ENCODE measurements at places on chromosomes 11 and 22.

DNA sequence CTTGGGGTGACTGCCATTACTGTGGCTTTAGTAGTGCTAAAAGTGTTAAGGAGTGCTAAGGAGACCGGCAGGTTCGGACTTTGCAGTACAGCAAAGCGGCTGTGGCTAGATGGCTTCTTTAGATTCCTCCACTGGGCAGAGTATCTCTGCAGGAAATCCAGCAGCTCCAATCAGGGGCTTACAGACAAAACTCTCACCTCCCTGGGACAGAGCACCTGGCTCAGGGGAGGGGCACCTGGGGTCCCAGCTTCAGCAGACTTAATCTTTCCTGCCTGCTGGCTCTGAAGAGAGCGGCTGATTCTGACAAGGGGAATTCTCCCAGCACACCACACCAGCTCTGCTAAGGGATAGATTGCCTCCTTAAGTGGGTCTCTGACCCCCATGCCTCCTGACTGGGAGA is 668.8 kb upstream of the TENM4 start:
- no peak for DNase-seq

GRCh38 chr11:11589437-11589836 is 32.4 kb downstream of the GALNT18 start:
- DNase-seq: no peak

- DNase-seq: peak; percentile 33
Observed at GRCh38 chr11:59158206-59159068, 13.5 kb upstream of the DTX4 start.

DNA sequence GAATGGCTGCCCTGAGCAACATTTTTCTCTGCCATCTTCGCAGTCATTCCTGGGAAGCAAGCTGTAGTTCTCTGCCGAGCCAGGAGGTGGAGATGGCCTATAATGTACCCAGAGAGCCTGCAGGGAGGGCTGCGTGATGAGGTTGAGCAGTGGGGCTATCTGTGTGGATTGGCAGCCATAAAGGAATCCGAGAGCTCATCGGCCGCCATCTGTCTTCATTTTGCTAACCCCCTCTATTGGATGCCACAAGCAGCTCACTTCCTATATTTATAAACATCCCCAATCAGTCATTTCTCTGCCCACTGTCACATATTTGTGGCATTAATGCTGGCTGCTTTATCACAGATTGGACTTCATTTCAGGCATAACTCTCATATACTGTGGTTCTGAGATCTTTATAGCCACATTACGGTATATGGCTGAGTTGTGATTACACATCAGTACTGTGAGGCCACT is 209.5 kb downstream of the NTM start:
- no peak for DNase-seq

- no peak for DNase-seq
Observed at GRCh38 chr11:72781063-72781312, 12.9 kb downstream of the STARD10 start.

DNA sequence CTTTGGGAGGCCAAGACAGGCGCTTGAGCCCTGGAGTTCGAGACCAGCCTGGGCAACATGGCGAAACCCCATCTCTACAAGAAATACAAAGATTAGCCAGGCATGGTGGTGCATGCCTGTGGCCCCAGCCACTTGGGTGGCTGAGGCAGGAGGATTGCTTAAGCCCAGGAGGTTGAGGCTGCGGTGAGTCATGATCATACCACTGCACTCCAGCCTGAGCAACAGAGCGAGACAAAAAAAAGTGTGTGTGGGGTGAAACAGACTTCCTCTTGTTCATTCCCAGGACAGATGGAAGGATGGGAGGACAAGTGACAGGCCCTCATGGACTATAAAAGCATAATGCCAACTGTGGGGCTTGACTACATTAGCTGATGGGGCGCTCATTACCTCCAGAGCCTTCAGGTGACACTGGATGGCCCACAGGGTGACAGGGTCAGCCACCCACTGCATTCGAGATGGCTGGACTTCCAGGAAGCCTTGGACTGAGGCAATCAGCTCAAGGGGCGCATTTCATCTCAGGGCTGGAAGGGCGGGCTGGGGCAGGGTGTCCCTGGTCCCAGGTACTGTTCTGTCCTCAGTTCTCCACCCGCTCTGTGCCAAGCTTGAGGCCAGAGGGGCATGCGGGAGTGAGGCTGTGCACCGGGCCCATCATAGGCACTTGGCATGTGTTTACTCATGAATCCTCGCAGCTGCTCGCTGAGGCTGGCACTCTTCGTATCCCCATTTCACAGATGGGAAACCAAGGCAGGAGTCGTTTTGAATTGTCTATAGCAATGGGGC is 12.5 kb downstream of the NPTXR start:
- DNase-seq: no peak

GRCh38 chr11:69307421-69307820 is 13.5 kb downstream of the MYEOV start:
- no peak for DNase-seq

- DNase-seq: no peak
Observed at GRCh38 chr22:23225724-23226496, 45.6 kb downstream of the BCR start.

DNA sequence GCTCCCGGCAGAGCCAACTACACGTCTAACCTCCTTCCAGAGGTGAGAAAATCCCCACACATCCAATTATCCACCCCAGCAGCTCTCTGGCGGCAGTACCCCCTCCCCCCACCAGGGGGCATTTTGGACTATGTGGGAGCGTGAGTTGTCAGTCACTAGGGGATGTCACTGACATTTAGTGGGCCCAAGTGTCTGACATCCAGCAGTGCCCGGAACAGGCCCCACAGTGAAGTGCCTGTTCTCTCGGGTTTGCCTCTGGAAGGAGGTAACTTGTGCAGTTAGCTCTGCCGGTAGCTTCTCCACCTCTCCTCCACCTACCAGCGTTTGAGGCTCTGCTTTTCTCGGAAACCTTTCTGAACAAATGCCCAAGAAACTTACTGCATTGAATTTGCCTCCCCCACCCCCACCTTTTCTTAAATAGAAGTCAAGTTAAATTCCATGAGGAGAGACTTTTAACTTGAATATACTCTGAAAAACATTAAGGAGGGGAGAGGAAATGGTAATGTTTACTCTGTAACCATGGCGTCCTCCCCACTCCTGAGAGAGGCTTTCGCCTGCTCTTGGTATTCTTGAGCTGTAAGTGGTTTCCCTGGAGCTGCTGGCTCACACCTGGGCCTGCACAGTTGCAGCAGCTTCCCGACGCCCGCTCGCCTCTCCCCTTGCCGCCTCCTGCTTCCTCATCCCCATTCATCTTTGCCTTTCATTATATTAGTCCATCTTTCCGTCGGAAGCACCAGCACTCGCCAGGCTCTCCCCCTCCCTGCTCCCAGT is 112.8 kb downstream of the WNT7B start:
- peak; percentile 60 for DNase-seq

GRCh38 chr11:6736495-6737121 is 35.2 kb downstream of the OR2AG2 start:
- DNase-seq: no peak

DNA sequence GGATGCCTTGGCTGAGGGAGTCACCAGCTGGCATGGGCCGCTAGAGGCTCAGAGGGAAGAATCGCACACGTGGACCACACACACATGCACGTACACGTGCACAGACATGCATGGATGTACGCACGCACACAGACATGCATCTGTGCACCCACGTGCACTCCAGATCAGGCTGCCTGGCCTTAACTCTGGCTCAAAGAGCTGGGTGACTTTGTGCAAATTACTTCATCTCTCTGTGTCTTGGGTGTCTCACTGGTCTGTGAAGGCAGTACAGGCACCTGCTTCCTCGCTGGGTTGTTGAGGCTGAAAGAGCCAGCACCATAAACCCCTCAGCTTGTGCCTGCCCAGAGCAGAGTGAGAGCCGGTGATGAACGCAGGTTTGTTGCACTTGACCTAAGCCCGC is 28.7 kb downstream of the TMPRSS6 start:
- no peak for DNase-seq

- no peak for DNase-seq
Observed at GRCh38 chr11:2204361-2205213, 33.0 kb upstream of the TH start.

DNA sequence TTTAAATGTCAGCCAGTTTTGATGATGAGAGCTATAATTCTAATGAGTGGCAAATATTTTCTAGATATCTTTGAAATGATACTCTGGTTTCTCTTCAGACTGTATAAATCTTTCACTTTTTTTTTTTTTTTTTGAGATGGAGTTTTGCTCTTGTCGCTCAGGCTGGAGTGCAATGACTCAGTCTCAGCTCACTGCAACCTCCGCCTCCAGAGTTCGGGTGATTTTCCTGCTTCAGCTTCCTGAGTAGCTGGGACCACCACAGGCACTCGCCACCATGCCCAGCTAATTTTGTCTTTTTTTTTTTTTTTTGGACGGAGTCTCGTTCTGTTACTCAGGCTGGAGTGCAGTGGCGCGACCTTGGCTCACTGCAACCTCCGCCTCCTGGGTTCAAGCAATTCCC is 113.6 kb downstream of the TEAD1 start:
- DNase-seq: no peak

DNA sequence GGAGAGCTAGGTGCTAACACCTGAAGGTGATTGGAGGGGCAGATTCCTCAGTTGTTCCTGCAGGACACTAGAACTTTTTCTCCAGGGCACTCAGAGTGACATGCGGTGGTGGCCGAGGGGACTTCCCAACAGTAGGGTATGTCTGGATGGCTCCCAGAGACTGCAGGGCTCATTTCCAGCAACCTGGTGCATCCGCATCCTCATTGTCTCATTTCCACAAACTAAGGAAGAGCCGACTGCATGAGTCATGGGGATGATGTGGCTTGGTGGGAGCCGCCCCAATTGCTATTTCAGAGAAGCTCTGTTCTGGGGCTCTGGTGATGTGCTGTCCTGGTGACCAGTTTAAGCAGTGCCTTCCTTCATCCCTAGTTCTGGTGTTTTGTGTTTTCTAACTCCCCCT is 2.8 kb upstream of the ROBO4 start:
- DNase-seq: no peak

DNA sequence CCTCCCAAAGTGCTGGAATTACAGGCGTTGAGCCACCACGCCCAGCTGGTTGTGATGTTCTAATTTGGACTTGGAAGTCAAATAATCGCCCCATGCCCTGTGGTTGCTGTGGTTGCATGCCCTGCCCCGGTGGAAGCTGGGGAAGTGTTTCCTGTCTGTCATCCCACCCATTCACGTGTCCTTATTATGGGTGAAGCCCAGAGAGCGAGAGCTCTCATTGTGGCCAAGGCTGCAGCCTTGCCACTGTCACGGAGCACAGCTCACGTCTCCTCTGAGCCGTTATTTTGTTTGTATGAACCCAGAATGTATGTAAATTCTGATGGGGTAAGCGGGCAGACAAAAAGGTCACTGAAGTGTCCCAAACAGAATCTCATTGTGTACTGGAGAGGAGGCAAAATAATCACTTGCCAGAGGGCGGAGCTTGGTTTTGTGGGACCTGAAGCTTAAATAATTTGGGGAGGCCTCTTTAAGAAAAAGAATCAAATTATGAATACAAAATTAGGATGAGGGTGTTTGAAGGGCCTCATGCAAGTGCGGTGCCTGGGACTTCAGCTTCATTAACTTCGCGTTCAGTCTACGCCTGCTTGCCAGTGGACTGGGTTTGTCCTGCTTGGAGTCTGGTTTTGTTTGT is 25.8 kb upstream of the TREH start:
- DNase-seq: no peak

DNA sequence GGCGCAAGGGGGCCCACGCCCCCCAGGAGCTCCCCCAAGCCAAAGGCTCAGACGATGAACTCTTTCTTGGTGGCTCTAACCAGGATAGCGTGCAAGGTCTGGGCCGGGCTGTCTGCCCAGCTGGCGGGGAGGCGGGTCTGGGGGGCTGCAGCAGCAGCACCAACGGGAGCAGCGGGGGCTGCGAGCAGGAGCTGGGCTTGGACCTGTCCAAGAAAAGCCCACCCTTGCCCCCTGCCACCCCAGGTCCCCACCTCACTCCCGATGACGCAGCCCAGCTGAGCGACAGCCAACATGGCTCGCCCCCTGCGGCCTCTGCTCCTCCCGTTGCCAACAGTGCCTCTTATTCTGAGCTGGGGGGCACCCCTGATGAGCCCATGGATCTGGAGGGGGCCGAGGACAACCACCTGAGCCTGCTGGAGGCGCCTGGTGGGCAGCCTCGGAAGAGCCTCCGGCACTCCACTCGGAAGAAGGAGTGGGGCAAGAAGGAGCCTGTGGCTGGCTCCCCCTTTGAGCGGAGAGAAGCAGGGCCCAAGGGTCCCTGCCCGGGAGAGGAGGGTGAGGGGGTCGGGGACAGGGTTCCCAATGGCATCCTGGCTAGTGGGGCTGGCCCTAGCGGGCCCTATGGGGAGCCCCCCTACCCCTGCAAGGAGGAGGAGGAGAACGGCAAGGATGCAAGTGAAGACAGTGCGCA is 21.6 kb upstream of the TMEM191C start:
- DNase-seq: no peak

GRCh38 chr22:42704896-42705295 is 15.8 kb downstream of the A4GALT start:
- DNase-seq: no peak

- DNase-seq: no peak
Observed at GRCh38 chr11:128424851-128425285, 162.5 kb downstream of the ETS1 start.

DNA sequence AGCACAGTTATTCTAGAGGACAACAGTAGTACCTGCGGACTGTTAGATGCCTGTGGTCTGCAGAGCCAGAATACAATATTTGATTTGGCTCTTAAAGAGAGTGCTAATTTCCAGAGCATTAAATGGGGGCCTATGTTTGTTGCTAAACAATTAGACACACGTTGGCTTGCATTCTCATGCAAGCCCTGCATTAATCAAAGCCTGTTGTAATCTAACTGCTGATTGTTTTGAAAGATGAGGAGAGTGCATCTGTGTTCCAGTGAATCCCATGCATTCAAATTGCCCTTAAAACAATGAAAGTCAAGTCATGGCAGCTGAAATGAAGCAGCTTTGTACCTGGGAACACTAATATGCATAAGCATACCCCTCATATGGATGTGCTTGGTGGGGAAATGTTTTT is 419.4 kb downstream of the DYNC2H1 start:
- DNase-seq: no peak

GRCh38 chr11:123169821-123170220 is 25.2 kb downstream of the CLMP start:
- DNase-seq: no peak

- no peak for DNase-seq
Observed at GRCh38 chr11:77883775-77884174, 62.8 kb downstream of the AAMDC start.

DNA sequence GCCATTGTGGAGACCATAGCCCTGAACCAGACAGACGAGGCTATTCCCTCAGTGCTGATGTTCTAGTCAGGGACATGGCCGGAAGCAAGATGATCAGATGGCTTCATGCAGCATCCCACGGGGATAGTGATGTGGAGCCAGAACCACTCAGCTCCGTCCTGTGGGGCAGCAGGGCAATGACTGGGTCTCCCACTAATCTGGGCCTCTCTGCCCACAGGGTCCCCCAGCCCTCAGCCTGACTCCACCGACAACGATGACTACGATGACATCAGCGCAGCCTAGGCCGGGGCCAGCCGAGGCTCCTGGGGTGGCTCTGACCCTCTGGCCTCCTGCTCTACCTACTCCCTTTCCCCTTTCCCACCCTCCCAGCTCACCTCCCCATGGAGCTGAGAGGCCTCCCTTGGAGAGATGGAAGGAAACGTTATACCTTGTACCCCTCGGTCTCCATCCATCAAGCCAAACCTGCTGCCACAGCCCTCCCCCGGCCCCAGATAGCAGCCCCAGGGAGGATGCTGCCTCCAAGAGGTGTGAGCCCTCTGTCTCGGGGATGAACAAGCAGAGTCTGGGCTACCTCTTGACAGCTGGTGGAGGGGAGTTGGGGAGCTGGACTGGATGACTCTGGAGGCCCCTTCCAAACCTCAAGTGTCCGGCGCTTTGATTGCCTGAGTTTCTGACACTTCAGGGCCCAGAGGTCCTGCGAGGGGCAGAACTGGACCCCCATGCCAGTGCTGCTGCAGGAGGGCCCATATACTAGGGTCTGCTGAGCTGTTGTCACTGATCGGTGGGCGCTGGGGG is 47.8 kb downstream of the CD6 start:
- no peak for DNase-seq
